Stimulated activated CD4-positive, alpha-beta T cell treated with anti-CD3 and anti-CD28 coated beads, Interleukin-12 subunit alpha, Interleukin-12 subunit beta, amount 100 ng/mL, for 48 hours (primary cell): ENCODE measurements at places on chromosomes 3 and 15.

- no peak for DNase-seq
These were observed 305.1 kb downstream of the LSAMP start for GRCh38 chr3:116140100-116140689.

GRCh38 chr3:191566469-191566868 lies 105.5 kb downstream of the PYDC2 start:
- DNase-seq, result no peak

GRCh38 chr3:140580746-140581145 lies 97.1 kb upstream of the TRIM42 start:
- DNase-seq, result no peak

GRCh38 chr3:48899273-48899672 lies 591 bp upstream of the SLC25A20 start:
- DNase-seq, result no peak

- DNase-seq, result no peak
These were observed 620.3 kb upstream of the AGTR1 start for GRCh38 chr3:148077318-148077923.

DNA sequence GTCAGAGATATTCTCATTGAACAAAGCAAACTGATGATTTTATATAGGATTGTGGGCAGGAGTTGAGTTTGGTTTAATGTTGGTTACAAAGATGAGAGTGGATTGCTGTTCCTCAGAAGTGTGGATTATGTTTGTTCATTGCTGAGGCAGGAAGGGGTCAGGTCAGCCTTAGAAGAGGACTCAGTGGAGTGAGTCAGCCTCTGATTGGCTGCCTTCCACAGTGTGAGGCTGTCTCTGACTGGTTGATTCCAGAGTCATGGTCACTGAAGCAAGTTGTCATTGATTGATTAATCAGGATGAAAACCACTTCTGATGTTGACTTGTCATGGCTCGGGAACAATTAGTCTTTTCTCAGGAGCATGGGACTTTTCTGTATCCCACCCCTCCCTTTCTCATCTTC lies 36.2 kb downstream of the KBTBD12 start:
- DNase-seq, result no peak

DNA sequence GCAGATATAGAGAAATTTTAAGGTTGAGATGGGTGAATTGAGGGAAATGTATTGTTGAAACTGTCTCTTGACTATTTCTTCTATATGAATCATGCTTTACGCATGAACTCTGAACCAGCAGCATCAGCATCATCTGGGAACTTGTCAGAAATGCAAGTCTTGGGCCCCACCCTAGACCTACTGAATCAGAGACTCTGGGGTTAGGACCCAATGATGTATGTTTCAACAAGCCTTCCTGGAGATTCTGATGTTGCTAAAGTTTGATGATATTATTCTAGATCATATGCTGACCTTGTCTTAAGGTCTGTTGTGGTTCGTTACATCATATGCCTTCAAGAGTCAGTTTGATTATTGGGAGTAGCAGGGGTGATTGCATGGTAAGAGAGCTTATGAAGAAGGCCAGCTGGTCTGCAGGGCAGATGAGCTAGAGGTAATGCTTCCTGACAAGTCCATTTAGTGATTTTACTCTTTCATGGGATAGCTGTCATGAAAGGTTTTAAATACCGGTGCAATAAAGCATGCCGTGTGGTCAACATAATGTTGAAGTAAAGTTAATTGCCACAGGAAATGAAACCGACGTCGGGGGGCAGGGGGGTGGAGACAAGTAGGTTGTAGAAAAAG lies 152.4 kb upstream of the MRPL3 start:
- DNase-seq, result no peak
